ENCODE measurements at places on chromosomes 2 and 18. TPM values are rescaled to one million over a fixed set of nuclear protein-coding genes. Genes with fewer than 3 reads are reported as not detected.

Gene SLC19A3
- 0.62 TPM for total RNA-seq

Gene NLRC4
- not detected for total RNA-seq

Gene SERPINB3
- total RNA-seq = not detected

Gene IWS1
- total RNA-seq = 50.5 TPM

Gene KIF5C
- 50.6 TPM for total RNA-seq

- DNase-seq = no peak
Observed at GRCh38 chr2:47803363-47803762, 20.4 kb downstream of the MSH6 start.

Data from endothelial cell (in vitro differentiated cells).